ENCODE measurements at places on chromosomes 12 and 14. TPM values are rescaled to one million over a fixed set of nuclear protein-coding genes. Genes with fewer than 3 reads are reported as not detected.

GRCh38 chr12:102740141-102740955, 176.7 kb downstream of the PAH start:
- DNase-seq, result no peak

GRCh38 chr12:22458298-22458937, 85.9 kb downstream of the C2CD5 start:
- DNase-seq, result no peak

DNA sequence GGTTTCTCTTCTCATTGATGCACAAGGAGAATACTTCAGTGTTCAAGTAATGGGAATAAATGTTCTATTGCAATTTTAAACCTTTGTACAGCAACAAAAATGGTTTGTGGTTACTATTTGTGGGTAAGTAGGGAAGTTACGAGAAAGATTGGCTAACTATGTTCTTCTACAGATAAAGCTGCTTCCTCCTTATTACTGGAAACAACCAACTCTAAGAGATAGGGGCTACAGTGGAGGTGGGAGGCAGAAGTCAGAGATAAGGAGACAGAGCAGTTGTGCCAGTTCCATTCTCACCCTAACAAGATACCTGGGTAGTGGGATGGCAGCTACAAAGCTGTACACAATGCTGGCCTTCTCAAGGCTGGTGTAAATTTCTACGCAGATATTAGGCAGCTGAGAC, 16.2 kb downstream of the NOXRED1 start:
- DNase-seq, result no peak

DNA sequence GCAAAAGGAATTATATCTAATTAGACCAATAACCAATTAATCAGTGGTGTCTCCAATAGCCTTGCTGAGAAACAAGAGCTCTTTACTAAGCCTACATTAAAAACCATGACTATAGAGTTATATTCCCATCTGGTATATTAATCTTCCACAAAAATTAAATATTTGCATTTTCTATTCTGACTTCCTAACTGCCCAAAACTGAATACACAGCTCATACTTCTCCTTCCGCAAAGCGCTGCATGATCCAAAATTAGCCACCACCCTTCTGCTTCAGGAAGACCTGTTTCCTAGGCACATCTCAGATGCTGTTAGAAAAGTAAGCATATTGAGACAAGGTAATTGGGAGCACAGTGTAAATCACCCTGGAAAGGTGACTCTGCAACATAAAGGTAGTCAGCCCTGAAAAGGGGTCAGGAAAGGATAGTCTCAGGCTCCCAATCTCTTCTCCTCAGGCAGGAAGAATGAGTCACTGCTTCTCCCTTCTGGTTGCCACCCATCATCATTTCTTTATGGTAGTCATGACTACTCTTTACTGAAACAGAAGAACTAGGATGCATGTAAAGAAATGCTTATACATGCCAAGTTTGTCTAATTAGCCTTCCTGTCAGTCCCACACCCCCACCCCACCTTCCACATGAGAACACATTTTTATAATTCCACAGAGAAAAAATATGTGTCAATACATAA, 54.3 kb downstream of the PLCZ1 start:
- DNase-seq, result no peak

GRCh38 chr12:49462083-49462744, 76.6 kb upstream of the KCNH3 start:
- DNase-seq, result no peak

DNA sequence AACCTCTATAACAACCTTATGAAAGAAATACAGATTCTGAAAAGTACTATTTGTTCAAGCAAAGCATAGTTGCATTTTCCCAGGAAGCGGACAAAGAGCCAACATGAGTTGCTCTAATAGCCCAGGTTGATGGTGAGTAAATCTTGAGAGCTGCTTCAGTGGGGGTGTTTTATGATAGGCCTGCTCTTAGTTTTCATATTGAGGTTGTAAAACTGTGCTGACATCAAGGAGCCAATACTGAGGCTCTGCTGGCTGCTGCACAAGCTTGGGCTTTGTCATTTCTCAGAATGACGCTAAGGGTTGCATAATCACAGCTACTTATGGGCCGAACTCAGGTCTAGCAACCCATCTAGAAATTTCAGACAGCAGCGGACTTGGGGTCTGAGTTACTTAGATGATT, 11.5 kb downstream of the TBC1D30 start:
- no peak for DNase-seq

DNA sequence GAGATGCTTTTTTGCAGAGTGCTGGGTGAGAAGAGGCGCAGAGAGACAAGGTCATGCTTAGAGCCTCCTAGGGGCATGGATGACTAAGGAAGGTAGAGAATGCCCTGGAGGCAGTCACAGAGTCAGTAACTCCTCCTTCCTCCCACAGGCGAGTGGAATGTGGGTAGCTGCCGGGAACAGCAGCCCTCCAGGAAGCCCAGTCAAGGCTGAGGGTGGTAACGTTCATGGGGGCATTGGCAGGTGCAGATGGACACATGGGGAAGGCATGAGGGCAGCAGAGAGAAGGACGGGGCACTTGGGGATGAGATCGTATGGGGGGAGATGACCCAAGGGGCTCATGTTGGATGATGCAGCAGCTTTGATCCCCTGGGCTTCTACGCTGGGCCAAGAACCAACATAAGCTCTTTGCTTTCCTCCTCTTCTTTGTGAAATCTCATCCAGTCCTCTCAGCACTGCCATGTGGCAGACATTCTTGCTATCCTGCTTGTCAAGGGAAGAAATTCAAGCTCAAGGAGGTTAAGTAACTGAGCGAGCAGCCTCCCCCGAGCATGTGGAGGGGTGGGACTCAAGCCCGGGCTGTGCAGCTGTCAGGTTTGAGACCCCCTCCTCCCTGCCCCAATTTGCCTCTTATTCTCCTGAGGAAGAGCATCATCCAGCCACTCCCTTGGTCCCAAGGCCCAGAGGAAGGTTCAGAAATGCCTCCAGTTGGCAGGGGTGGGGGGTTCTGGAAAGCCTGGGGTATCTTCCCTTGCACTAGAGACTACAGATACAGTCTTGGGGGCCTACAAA, 187.9 kb downstream of the PIWIL1 start:
- DNase-seq, result no peak

- DNase-seq, result no peak
Measured at GRCh38 chr14:48373981-48374380, 698.6 kb upstream of the MDGA2 start.

GRCh38 chr14:93741556-93742230, 46.6 kb downstream of the PRIMA1 start:
- DNase-seq, result no peak

GRCh38 chr12:116009805-116010204, 267.7 kb downstream of the MED13L start:
- no peak for DNase-seq

GRCh38 chr14:102939820-102940561, 17.5 kb downstream of the AMN start:
- DNase-seq, result no peak

- DNase-seq, result no peak
Measured at GRCh38 chr12:8950221-8950527, 729 bp upstream of the M6PR start.

- no peak for DNase-seq
Measured at GRCh38 chr14:33933386-33933933, 17.4 kb downstream of the EGLN3 start.

DNA sequence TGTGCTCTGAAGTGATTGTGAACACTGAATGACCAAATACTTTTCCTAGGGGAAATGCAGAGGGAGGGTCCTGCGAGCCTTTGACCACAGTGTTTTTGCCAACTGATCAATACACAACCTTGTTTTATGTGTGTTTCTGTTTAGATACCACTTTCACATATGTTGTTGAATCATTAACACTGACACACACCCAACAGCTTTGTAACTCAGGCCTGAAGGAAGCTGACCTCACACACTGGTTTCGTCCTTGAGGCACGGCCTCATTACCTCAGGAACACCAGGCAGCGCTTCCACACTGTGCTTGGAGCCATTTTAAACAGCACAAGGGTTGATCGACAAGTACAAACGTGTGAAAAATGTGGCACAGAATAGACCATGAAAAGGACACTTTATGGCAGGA, 60.0 kb downstream of the PPFIBP1 start:
- no peak for DNase-seq

DNA sequence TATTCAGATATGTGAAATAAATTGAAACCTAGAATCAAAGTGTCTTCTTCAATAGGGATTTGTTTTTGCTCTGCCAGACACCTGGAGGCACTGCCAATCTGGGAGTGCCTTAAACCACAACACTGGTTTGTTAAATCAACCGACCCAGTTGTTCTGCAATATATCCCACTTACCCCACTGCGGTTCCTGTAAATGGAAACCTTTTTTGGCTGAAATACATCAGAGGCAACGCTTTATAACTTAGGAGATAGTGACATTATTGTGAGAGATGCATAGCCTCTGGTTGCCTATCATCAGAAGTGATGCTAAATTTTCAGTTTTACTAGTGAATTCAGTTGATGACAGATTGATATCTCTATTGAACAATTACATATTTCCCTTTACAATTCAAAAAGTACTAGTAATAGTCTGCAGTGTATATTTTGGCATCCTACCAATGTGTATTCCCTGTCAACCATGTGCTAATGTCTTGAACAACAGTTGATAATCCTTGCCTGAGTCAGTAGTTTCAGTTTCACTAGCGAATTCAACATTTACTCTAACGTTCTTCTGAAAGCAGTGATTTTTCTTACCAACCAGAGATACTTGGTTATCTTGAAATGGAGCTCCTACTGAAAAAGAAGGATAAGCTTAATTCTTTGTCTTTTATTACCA, 30.5 kb downstream of the PPP2R5C start:
- DNase-seq, result no peak

DNA sequence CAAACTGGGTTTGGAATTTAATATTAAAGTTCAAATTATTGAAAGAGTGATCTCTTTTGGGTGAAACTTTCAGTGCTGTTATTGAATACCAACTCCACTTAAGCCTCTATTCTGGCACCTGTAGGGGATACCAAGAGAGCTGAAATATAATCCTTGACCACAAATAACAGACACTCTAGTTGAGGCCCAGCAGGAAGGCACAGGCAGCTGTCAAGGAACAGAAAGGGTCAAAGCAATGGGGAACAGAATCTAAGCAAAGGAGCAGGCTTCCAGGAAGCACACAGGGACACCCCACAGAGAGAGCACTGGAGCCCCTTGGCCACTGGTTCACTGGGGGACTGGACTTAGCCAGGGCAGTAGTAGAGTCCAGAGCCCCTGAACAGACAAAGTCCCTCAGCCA, 120.9 kb upstream of the SFSWAP start:
- DNase-seq, result no peak

DNA sequence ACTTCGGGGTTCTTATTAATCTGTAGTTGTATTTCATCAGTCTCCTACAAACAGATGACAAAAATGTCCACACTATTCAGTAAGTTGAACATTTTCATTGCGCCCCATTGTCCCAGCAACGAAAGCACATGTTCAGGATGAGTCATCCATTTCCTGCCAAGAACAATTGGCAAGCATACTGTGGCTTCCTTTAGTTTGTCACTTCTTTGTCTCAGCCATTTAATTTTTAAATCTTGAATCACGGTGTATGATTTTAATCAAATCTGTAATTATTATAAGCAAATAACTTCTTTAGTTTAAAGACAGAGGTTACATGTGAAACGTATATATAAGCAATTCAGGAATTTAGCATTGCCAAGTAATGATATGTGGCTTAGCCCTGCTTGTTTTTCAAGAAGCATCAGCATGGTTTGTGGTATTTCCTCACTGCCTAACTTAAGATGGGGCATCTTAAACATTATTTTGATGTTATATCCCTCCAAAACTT, 211.3 kb upstream of the KRR1 start:
- DNase-seq, result peak; percentile 62

DNA sequence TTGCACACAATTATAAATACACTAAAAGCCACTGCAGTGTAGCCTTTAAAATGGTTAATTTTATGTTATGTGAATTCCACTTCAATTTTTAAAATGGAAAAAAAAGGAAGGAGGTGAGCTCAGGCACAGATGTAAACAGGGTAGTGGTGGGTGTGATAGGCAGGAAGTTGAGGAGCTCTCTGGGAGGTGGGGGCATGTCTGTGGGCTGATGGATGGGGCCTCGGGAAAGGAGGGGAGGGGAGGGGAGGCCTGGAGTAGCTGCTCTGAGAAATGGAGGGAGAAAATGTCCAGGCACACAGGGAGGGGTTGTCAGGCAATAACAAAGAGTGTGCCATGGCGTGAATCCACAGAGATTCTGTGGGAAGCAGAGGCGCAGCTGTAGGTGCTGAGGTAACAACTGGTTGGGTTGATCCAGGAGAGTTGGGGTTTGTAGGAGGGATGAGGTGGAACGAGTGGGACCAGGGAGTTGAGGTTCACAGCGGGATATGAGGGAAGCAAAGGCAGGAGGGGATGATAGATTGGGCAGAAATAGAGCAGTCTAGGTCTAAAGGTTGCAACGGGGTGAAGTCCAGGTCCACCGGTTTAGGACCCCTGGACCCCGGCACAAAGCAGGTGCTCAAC, 57.2 kb downstream of the LTBP2 start:
- DNase-seq, result no peak

GRCh38 chr12:113855998-113856397, 110.1 kb downstream of the RBM19 start:
- no peak for DNase-seq

DNA sequence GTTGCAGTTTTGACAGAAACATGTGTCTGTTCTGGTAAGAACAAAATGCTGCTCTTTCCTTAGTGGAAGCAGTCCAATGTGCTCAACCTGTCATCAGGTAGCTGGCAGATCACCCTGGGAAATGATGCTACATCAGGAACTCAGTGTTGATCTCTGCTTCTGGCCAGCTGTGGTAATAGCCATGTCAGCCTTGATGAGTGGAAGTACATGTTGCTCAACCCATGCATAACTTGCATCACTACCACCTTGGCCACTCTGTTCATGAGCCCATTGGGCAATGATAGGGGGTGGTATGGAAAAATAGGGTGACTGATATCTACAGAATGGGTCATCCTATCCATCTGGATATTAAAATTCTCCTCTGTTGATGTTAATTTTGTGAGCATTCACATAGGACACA, 411.0 kb downstream of the C12orf50 start:
- DNase-seq, result no peak

GRCh38 chr14:21978184-21978998, 304.8 kb upstream of the OR4E1 start:
- no peak for DNase-seq

DNA sequence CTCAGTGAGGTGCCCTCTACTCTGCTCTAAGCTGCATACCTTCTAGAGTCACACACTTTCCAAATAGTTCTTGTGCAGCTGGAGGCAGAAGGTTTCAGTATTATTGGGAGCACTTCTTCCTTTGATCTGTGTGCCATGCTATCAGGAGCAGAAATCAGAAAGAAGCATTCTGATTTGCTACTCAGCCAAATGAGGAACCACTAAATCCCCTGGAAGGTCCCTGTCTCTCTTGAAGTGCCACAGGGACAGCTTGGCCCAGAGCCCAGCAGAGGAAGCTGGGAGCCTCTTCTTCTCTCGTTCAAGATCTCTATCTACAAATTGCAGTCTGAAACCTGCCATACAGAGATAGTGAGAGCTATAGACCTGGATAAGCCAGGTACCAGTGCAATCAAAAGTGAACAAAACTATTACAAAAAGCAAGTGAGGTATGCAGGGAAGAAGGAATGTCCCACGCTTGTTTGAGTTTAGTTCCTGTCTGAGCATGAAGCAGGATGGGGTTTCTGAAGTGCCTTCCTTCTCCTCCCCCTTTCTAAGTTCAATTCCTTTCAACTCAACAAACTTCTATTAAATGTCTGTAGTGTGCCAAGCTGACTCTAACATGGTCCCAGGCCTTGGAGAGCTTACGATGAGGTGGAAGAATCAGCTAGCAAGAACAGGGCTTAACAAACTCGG, 100.9 kb upstream of the PARP11 start:
- no peak for DNase-seq

- no peak for DNase-seq
Measured at GRCh38 chr14:101559624-101560533, 1.4 kb upstream of the DIO3 start.

OAS1 gene
- total RNA-seq, result 48.4 TPM

POTEG gene
- total RNA-seq, result not detected

STAC3 gene
- 3.0 TPM for total RNA-seq

KRT2 gene
- not detected for total RNA-seq

CSRP2 gene
- 41.7 TPM for total RNA-seq

RAD9B gene
- total RNA-seq, result 0.57 TPM
